ENCODE measurements at places on chromosomes 1 and 21.

- DNase-seq, result no peak
Measured at GRCh38 chr1:202069662-202070061, 53.1 kb upstream of the GPR37L1 start.

GRCh38 chr21:28439251-28439650 lies 553.4 kb downstream of the LTN1 start:
- DNase-seq, result no peak

GRCh38 chr1:58816747-58817221 lies 32.9 kb upstream of the JUN start:
- DNase-seq, result no peak

DNA sequence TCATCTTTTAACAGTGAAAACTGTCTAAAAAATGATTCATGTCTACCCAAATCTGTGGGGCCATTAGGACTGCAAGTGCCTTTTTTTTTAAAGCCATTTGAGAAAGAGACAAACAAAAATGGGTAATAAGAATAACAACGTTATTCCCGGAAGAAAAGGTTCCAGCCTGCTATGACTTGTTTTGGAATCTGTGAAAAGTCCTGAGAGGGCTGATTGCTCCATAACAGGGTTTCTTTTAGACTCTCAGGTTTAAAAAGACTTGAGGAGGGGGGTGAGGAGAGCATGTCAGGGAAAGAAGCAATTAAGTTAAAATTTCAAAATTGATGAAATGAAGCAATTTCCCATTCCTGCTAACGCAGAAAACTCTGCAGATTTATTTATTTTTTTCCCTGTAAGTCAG lies 56.4 kb downstream of the CACHD1 start:
- DNase-seq, result no peak

- DNase-seq, result no peak
Measured at GRCh38 chr21:34039678-34040382, 33.5 kb upstream of the MRPS6 start.

DNA sequence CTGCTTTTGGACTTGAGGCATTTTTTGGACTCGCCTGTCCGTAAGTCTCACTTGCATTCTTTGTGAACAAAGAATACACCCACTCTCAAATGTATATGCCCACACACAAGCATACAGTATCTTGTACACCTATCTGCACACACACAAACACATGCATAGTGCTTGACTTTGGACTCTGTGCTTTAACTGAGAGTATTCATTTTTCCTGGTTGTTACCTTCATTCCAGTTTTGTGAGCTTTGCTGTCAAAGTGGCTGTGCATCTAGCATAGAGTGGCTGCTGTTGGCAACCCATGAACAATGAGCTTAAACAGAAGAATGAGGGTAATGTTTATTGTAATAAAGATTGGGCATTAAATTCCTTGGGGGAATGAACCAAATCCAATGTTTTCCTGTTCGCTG lies 199.0 kb downstream of the PDE4B start:
- no peak for DNase-seq

- no peak for DNase-seq
Measured at GRCh38 chr21:37800456-37801061, 115.7 kb downstream of the KCNJ6 start.

DNA sequence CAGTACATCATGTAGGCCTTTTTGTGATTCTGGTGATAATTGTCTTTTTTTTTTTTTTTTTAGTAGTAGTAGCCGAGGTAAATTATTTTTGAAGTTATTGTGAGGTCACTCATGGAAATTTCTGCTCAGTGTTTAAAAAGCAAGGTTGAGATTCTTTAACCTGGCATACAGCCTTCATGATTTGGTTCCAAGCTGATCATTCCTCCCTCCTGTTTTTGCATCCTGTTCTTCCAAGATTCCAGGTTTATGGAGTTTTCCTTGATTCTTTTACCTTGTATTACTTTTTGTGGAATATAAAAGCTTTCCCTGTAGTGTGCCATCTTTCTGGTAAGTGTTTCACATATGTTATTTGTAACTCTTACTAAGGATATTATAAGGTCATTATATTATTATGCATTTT lies 9.1 kb downstream of the ZFYVE9 start:
- DNase-seq, result no peak

DNA sequence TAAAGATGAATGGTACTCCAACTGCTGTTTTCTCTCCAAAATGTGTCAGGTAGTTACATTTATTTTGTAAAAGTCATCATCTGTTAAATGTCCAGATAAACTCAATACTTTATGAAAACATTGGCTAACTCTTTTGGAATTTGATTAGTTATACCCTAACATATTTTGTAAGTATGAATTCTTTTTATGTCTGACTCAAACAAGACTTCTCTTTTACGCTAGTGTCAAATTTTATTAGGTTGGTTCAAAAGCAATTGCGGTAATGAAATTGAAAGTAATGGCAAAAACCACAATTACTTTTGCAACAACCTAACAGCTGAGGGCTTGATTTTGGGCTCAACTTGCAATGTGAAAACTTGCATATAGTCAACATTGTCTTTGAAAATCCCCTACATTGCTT lies 41.0 kb upstream of the USP25 start:
- DNase-seq, result no peak

DNA sequence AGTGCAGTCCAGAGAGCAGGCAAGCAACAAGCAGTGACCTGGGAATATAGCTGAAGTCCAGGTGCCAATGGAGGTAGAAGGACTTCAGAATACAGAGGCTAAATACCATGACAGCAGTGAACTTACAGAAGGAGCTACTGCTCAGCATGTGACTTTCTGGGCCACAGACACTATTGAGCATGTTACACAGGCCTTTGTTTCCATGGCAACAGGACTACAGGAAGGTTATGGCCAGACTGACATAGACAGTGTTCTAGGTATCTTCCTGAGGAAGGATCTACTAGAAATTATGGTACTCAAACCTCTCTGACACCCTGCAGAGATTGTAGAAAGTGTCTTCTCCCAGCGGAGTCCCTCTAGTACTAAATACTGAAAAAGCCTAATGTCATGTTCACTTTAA lies 11.0 kb downstream of the OR2M5 start:
- no peak for DNase-seq

- DNase-seq, result no peak
Measured at GRCh38 chr1:225253173-225253572, 174.7 kb downstream of the LBR start.

DNA sequence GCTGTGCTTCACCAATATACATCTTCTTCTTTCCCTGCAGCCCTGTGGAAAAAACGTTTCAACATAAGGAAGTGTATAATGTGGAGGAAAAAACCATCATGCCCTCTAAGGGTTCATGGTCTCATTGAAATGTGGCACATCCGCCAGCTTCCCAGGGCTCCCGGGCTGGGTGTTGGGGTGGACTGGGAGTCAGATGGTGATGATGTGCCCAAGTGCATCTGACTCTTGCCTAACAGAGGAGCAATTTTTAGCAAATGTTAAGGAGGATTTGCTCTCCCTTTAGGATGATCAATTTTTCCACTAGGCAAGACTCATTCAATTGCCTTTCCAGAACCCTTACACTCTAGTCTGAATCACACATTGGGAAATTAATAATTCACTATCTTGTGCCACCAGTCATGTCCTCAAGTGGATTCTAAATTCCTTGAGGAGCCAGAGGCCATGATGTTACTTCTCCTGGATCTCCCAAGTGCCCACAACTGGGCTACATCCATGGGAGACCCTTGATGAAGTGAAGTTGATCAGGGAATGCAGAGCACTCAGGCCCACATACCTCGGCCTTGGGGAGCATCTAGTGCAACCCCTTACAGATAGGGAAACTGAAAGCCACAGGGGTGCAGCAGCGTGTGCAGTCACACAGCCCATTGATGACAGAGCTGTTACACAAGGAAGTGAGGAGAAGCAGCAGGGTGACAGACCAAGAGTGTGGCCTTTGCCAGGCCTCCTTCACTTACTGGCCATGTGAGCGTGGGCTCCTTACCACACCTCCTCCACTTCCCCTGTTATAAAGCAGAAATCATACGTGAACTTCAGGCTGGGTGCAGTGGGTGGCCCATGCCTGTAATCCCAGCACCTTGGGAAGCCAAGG lies 100.0 kb upstream of the SLC44A3 start:
- no peak for DNase-seq

GRCh38 chr21:45552696-45553391 lies 10.6 kb upstream of the SLC19A1 start:
- DNase-seq, result no peak

GRCh38 chr21:39208624-39209333 lies 25.5 kb upstream of the PSMG1 start:
- DNase-seq, result no peak

DNA sequence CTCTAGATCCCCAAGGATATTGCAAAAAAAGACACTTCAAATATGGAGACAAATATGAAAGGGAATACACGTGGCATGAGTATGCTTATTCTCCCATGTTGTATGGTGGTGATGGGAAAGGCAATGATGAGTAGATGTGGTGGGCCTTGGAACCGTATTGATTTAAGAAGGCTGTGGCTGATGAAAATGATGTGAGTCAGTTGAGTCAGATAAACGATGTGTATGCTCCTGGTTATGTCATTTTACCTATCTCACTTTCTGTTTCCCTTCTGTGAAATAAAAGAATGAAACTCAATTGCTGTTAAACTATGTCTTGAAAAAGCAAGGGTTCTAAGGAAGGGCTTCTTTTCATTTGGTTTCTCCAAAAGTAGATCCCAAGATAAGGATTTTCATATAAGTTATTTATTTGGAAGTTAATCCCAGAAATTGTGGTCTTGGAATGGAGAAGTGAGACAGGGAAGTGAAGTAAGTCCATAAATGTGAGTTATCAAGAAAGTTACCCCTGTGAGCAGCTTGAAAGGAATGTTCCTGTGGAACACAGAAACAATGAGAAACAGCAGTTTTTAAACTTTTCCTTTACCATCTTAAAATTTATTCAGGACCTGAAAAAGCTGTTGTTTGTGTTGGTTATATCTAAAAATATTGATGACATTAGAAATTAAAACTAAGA lies 292.0 kb downstream of the DUSP10 start:
- DNase-seq, result no peak

DNA sequence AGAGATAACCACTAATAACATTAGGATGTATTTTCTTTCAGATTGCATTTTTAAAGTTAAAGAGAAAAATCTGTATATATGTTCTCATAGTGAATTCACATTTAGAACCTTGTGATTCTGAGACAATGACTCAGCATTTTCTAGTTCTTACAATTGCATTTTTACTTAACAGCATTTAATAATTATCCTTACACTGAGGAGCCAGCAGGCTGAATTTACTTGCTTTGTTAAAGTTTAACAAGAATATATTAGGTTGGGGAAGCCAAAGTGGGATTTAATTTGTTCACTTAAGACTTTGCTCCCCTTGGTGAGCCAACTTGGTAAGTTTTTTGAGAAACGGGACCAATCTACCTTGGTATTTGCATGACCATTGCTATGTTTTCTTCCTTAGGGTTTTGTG lies 4.5 kb downstream of the PATJ start:
- DNase-seq, result no peak

- DNase-seq, result no peak
Measured at GRCh38 chr1:229158341-229158921, 112.5 kb upstream of the RAB4A start.

GRCh38 chr1:236063551-236063918 lies 1.4 kb downstream of the NID1 start:
- no peak for DNase-seq

GRCh38 chr1:8679395-8679800 lies 138.0 kb downstream of the RERE start:
- no peak for DNase-seq
